Stimulated activated CD4-positive, alpha-beta T cell treated with anti-CD3 and anti-CD28 coated beads, TNF-alpha, amount 100 ng/mL, for 48 hours (primary cell): ENCODE measurements at places on chromosomes 6 and 20.

DNA sequence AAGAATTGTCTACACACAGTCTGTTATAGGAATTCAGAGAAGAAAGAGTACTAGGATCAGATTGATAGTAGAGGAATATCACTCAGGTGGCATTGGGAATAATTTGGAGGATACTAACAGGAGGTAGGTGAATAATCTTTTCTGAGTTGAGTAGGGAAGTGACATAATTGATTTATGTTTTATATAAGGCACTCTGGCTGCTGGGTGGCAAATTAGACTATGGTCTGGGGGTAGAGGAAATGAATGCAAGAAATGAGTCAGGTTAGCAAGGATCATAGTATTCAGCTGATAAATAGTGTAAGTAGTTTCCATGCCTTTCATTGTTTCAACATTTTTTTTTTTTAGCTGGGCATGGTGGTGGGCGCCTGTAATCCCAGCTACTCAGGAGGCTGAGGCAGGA is 113.3 kb downstream of the CDKAL1 start:
- DNase-seq: no peak

DNA sequence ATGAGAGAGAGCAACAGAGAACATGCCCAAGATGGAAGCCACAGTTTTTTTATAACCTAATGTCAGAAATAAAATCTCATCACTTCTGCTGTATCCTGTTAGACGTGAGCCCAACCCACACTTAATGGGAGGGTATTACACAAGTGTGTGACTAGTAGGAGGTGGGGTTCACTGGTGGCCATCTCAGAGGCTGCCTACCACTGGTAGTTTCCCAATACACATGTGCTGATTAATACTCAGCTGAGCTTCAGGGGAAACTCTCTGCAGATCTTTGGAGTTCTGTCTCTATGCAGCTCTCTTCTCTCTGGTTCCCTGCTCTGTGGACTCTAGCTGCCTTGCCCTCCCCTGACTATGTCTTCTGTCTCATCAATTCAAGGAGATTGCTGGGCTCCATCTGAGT is 35.7 kb downstream of the CNBD2 start:
- no peak for DNase-seq

- DNase-seq: no peak
Observed at GRCh38 chr6:84072442-84072997, 38.9 kb downstream of the MRAP2 start.

- no peak for DNase-seq
Observed at GRCh38 chr6:6461138-6461537, 127.4 kb upstream of the LY86 start.

DNA sequence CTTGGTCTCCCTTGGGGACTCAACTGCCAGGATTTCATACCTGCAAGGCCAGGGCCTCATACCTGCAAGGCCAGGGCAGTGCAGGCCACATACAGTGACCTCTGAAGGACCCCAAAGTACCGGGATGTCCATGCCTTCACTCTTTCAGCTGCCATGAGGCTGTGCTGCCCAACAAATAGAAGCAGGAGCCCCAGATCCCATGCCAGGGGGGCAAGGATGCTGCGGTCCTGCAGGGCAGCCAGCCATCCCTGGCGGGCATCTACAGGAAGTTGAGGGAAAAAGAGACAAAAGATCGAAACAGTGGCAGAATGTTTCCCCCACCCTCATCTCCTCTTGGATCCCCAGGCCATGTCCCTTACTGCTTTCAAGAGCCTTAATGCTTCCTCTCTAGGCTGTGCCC is 799 bp downstream of the NRM start:
- DNase-seq: no peak

- no peak for DNase-seq
Observed at GRCh38 chr6:36662827-36663256, 15.7 kb upstream of the CDKN1A start.

GRCh38 chr20:20498076-20498861 is 130.4 kb downstream of the INSM1 start:
- no peak for DNase-seq

- DNase-seq: no peak
Observed at GRCh38 chr6:35181308-35181932, 32.3 kb upstream of the SCUBE3 start.

DNA sequence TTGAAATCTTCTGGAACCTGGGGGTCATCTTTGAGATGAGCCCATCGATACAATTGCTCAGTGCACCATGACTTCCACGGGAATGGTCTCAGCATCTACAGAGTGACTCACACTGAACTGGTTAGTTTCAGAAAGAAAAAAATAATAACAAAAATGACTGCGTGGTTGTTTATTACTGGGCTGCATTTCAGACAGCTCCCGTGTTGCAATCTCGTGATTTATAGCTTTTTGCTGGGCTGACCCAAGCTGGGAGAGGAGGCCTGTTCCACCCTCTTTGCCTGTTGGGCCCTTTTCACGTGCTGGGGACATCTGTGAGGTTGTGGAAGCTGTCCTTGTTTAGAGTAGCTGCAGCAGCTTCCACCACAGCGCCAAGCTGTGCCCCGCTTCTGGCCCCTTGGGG is 225.5 kb downstream of the BMP7 start:
- no peak for DNase-seq

GRCh38 chr6:46819561-46819960 is 26.4 kb downstream of the MEP1A start:
- DNase-seq: no peak

DNA sequence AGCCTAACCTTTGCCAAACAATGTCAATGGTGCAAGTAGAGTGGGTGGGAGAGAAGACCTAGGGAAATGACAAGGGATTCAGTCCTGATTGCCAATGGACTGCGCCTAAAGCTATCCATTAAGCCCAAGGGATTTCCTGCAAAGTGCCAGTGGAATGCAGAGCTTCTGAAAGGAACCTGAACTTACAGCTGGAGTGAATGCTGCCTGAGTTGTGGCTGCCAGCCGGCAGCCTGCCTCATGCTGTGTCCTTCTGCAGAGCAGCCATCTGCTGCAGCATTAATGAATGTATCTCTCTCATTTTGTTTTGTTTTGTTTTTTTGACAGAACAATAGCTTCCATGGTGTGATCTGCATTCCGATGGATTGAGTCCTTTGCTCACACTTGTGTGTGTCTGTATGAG is 44.7 kb downstream of the SLC35F1 start:
- DNase-seq: no peak

- DNase-seq: no peak
Observed at GRCh38 chr6:151796842-151797530, 10.5 kb upstream of the ESR1 start.

DNA sequence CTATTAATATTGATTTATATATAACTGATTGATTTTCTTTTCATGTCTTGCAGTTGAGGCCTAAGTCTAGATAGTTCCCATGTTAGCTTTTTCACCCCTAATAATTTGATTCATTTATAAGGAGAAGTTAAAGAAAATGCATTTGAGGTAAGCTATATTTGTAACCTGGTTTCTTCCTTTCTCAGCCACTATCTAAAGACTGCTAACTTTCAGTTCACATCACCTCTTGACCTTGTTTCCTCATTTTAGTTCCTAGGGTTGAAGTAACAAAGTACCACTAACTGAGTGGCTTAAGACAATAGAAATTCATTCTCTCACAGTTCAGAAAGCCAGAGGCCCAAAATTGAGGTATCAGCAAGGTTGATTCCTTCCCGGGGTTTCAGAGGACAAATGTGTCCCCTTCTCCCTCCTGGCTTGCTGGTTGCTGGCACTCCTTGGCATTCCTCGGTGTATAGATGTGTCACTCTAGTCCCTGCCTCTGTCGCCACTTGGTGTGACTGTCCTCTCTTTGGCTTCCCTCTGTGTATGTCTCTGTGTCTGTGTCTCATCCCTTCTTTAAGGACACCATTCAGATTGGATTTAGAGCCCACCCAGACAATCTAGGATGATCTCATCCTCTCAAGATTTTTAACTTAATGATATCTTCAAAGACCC is 55.9 kb upstream of the C20orf144 start:
- DNase-seq: no peak

DNA sequence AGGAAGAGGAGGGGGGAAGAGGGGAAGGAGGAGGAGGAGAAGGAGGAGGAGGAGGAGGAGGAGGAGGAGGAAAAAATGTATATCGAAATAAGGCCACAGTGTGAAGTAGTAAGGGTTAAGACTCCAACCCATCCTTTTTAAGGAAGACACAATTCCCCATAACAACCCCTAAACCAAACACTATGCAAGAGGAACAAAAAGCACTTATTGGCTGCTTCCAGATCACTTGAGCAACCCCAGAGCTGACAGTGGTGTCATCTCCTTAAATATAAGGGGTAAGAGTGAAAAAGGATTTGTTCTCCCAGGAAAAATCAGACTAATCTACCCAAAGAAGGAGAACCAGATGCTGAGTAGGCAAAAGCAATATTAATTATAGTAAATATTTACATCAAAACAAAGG is 169.1 kb upstream of the SASH1 start:
- no peak for DNase-seq

DNA sequence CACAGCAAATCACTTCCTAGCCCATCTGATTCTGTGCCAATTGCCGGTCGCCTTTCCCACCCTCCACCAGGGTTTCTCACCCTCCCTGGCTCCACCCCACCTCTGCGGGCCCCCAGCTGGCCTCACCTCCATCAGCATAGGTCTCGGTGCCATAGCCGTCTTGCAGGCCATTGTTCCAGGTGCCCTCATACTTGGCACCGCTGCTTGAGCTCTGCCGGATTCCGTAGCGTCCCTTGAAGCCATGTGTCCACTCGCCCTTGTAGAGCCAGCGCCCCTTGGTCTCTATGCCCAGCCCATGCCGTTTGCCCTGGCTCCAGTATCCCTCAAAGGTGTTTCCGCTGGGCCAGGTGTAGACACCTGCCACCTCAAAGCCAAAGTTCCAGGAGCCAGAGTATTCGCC is 787 bp downstream of the JPH2 start:
- DNase-seq: no peak

- DNase-seq: no peak
Observed at GRCh38 chr20:57653546-57653900, 33.3 kb upstream of the ZBP1 start.
